ENCODE measurements at places on chromosomes 4 and X. TPM values are rescaled to one million over a fixed set of nuclear protein-coding genes. Genes with fewer than 3 reads are reported as not detected.

Gene NDP
- polyA plus RNA-seq: 0.98 TPM

Gene NRK
- 13.6 TPM for polyA plus RNA-seq

Gene PPP2R3B
- polyA plus RNA-seq: 16.6 TPM

Gene P2RY4
- polyA plus RNA-seq: 0.27 TPM

Gene MXRA5
- 11.2 TPM for polyA plus RNA-seq

Gene PDGFRA
- polyA plus RNA-seq: 294 TPM

Gene AFF2
- 10.7 TPM for polyA plus RNA-seq

Measured in left renal pelvis (tissue), 4 donors.